ENCODE measurements at places on chromosomes 1 and 21.
A peak's percentile ranks its signal among the peaks of the same experiment; 100 is the strongest.

GRCh38 chr1:11352816-11353799 lies 80.1 kb downstream of the UBIAD1 start:
- no peak for DNase-seq

- no peak for DNase-seq
Observed at GRCh38 chr1:229874136-229874535, 192.9 kb upstream of the GALNT2 start.

DNA sequence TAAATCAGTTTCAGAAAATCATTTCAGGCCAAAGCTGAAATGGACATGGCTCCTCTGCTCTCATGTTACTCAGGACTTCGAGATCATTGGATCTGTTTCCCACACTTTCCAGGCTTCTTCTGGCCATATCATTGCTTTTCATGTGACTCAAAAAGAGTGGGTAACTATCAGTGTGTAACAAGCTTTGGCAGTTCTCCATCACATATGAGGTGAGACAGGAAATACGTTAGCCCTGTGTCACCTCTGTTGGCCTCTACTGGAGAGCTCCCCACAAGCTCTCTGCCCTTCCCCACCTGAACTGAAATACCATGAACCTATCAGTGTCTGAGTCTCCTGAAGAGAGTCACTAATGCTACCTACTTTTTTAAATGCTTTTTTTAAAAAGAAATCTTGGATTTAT lies 128.2 kb downstream of the LBR start:
- no peak for DNase-seq

DNA sequence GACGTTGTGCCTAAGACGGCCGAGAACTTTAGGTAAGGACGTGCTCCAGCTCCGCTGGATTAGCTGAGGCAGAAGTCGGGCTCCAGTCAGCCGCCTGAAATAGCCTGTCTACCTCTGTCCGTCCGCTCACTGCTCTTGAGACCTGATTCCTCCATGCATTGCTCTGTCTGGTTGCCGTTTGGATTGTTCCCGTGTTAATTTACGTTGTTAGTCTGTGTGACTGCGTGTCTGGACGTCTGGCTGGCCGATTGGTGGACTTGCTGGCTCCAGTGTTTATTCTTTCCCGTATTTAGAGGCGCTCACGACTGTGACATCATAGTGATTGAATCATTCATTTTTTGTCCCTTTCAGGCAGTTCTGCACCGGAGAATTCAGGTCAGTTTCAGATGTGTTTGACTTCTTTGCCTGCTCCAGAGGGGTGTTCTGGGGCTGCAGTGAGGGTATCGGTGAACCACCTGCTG lies 684 bp downstream of the PPIH start:
- no peak for DNase-seq

DNA sequence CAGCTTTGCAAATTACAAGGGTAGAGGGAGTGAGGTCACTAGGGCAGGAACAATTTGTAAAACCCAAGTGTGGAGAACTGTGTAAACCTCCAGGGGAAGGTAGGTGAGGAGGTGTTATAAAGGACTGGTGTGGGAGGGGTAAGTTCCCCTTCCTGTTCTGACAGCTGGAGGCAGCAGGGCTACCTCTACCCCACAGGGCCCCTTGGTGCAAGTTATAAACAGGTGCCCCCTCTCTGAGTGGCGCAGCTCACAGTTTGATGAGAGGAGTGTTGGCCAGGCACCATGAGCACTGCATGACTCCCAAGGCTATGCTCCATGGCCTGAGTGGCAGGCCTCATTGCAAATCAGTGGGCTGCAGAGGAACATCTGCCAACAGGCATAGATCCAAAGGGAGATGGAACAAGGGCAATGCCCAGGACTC lies 41.0 kb downstream of the MFSD2A start:
- no peak for DNase-seq

- no peak for DNase-seq
Observed at GRCh38 chr1:154802982-154803920, 66.8 kb downstream of the KCNN3 start.

GRCh38 chr1:246281195-246281594 lies 225.9 kb downstream of the SMYD3 start:
- DNase-seq, result no peak

DNA sequence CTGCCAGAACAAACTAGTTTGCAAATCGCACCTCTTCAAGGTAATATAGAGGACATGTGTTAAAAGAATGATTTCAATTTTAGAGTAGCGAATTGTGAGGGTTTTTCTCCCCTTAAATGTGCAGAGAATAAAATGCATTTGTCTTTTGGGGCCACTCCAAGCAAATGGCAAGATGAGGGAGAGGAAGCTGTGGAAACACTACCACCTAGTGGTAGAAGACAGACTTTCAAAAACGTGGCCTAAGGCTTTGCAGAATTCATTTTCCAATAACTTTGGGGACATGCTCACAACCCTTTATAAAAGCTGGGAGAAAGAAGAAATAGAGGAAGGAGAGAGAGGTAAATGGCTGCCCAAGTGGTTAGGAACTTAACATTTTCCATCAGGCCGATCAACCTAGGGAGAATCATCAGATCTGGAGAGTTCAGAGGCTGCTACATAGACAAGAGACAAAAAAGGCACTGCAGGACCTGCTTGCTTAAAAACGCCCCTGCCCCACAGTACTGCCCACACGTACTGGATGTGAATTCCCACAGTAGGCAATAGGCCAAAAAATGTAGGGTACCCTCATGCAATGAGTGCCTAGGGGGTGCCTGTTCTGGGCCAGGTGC lies 15.7 kb upstream of the RCAN1 start:
- DNase-seq, result no peak

- no peak for DNase-seq
Observed at GRCh38 chr1:91725989-91726721, 159.8 kb downstream of the TGFBR3 start.

GRCh38 chr1:229365569-229365968 lies 22.7 kb upstream of the CCSAP start:
- DNase-seq, result no peak

DNA sequence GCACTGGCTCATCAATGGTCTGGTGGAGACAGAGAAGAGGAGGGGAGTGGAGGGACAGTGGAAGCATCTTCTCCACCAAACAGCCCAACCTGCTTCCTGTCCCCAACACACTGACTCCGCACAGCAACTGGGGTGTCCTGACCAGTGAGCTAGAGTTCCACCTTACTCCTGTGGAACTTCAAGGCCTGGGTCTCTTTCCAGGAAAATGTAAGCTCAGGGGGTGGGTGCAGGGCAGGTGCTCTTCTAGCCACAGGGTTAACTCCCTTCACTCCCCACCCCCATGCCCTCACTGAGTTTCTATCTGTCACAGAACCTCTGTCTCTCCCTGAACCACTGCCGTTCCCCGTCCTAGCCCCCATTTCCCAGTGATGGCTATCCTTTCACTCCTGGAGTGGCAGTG lies 876 bp downstream of the MOB3C start:
- DNase-seq, result peak; percentile 51

- DNase-seq, result peak; percentile 54
Observed at GRCh38 chr1:27349784-27350662, 8.2 kb downstream of the SYTL1 start.

DNA sequence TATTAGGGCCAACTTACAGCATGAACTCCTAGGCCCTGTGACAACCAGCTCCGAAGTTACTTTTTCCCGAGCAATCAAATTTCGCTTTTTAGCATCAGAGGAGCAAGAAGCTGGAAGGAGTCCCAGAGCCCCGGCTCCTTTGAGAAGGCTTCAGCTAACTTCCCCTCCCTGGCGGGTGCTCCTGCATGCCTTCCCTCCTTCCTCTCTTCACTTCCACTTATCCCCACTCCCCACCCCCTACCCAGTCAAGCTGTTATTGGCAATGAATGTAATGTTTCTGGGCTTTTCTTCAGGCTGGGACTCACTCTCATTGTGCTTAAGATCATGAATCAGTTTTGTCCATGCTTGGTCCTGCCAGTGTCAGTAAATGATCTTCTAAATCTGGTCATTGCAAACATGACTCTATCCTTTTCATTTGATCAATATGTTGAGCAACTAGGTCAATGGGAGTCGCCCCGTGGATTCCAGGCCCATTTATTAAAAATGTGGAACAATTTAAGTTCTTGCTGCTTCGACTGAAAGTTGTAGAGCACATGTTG lies 94.5 kb upstream of the TSPAN2 start:
- DNase-seq, result no peak

DNA sequence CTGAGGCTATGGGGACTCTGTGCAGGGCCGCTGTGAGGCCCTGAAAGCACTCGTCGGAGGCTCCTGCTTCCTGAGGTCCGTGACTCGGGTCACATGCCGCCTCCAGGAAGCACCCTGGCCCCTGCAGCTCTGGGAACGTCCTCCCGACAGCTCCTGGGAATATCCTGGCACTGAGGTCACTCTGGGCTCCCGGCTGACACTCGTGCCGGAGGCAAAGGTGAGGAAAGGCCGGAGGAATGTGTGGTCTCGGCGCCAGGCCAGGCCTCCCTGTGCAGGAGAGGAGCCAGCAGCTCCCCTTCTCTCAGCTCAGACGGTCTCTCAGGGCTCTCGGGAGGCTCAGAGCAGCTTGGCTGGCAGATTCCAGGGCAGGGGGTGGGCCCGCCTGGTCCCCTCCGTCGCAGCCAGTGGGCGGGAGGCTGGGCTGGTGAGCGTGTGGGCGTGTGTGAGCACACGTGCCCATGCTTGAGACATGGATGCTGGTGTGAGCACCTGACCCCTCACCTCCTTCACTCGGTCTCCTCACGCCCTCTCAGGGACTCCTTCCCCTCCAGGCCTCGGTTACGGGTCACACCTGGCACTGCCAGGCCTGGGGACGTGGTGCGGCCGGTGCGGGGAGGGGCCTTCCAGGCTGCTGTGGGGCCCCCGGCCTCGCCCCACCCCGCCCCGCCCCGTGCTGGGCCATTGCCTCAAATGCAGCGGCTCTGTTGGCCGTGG lies 5.5 kb upstream of the RNF223 start:
- DNase-seq, result peak; percentile 64

- DNase-seq, result peak; percentile 50
Observed at GRCh38 chr1:66725885-66726665, 26.2 kb upstream of the DYNLT5 start.

DNA sequence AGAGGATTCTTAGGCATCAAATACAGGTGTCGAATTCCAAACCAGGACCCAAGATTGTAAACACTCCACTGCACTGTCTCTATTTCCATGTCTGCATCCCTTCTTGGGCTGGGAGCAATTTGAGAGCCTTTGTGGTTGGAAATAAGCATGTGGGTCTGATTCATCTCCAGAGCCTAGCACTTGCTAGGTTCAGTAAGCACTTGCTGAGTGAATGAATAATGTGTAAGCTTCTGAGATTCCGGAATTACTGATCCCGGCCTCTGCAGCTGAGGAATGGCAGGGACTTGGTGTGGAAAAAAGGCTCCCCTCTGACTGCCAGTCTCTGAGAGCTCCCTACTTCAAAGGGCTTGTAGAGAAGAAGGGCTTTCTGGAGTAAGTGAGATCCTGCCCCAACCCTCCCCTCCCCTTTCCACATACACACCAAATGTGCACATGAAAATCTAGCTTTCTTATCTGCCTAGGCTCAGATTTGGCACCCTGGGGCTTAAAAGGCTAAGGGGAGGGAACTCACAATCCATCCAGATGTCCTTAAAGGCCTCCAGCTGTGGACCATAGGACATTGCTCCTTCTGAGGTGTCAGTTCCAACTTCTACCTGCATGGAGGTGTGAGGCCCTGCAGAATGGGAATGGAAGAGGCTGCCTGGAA lies 39.6 kb upstream of the TRABD2B start:
- DNase-seq, result no peak

DNA sequence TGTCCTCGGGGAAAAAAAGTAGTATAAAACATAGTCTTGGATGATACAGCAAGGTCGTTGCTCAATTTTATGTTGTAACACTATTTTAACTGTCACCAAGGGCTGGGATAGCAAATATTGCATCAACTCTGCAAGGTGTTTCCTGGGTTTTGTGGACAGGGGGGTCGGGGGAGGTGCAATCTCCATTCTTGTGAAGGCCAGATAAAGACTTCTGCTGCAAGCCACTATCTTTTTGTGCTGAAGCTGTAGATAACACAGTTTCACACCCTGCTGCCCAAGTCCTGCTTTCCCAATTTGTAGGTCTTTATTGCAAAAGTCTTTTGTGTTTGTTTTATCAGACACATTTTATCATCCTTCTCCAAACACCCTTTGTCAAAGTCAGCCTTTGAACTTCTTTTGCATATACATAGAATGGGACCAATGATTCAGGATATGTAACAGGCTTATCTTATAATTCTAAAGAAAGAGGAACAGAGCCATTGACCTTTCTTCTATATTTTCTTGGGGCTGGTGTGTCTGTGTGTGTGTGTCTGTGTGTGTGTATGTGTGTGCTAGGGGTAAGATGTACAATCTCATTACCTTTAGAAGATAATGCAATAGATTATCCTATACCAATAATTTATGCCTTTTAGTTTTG lies 140.6 kb downstream of the RUNX1 start:
- DNase-seq, result no peak

DNA sequence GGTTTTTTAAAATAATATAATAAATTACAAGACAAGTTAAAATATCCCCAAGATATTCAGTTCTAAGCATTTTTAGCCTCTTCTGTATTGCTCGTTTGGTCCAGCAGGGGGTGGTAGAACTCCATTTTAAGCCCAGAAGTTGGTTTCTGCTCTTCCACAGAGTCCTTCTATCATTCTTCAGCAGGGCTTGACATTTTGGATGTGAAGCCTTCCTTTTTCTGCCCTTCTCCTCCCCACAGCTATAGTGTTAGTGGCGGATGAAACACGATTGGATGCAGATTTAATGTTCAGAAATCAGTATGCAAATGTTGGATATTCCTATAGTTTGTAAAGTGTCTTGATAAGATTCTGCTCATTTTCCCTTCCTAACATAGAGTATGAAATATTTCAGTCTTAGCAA lies 1.4 kb downstream of the NCAM2 start:
- DNase-seq, result peak; percentile 66

DNA sequence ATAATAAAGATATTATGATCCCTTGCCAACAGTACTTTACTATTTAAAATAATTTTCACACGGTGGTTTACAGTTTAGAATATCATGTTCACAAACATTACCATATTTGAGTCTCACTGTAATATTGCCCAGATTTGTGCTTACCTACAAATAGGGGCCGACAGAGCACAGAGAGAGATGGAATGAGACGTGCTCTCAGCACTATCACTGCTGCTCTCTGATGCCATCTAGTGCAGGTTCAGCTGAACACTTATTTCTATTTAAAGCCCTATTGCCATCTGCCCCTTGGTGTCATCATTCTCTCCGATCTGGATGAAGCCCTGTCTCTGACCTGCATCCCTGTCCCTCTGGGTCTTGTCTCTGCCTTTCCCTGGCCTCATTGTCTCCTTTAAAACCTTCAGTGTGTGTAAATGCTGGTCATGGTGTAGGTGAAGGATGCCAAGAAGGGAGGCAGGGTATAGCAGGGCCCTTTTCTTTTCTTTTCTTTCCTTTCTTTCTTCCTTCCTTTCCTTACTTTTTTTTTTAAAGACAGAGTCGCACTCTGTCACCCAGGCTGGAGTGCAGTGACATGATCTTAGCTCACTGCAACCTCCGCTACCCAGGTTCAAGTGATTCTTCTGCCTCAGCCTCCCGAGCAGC lies 6.9 kb upstream of the GPATCH4 start:
- no peak for DNase-seq

GRCh38 chr1:93880731-93881130 lies 1.7 kb upstream of the DNTTIP2 start:
- DNase-seq, result no peak

- peak; percentile 59 for DNase-seq
Observed at GRCh38 chr1:21175670-21176581, 771 bp downstream of the EIF4G3 start.

- no peak for DNase-seq
Observed at GRCh38 chr1:59328353-59328752, 31.5 kb downstream of the FGGY start.

GRCh38 chr1:94804442-94804837 lies 15.7 kb upstream of the SLC44A3 start:
- no peak for DNase-seq

All from activated T-cell treated with anti-CD3 and anti-CD28 coated beads, Interleukin-2, amount 50 U/mL, for 48 hours (primary cell).